ENCODE measurements at places on chromosomes 12 and 14.

GRCh38 chr14:89912667-89913211 is 41.8 kb downstream of the EFCAB11 start:
- no peak for DNase-seq

DNA sequence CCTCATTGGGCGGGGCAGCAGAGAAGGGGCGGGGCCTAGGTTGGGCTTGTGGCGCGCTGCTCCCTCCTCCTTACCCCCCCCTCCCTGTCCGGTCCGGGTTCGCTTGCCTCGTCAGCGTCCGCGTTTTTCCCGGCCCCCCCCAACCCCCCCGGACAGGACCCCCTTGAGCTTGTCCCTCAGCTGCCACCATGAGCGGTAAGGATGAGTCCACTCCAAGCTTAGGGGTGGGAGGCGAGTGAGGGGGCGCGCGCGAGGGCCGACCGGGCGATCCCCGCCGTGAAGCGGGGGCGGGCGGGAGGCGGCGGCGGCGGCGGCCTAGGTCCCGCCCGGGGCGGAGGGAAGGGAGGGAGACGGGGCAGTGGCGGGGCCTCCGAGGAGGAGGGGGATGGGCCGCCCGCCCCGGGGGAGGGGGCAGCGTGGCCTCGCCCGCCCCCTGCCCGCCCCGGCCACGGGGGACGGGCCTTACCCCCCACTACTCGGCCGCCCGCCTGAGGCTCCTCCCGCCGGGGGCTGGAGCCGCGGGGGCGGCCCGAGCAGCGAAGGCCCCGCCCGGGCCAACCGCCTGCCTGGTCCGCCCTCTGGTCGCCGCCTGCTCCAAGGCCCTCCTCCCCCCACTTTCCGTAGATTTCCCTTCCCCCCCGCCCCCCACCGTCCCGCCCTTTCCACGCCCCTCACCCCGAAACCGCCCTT is at the start of gene SP1:
Gene SP1 (plus strand): TSS at position 73 of the 690 bp plus-strand sequence. CDS start 116 bp downstream, at position 189.
- DNase-seq, result peak; percentile 99

DNA sequence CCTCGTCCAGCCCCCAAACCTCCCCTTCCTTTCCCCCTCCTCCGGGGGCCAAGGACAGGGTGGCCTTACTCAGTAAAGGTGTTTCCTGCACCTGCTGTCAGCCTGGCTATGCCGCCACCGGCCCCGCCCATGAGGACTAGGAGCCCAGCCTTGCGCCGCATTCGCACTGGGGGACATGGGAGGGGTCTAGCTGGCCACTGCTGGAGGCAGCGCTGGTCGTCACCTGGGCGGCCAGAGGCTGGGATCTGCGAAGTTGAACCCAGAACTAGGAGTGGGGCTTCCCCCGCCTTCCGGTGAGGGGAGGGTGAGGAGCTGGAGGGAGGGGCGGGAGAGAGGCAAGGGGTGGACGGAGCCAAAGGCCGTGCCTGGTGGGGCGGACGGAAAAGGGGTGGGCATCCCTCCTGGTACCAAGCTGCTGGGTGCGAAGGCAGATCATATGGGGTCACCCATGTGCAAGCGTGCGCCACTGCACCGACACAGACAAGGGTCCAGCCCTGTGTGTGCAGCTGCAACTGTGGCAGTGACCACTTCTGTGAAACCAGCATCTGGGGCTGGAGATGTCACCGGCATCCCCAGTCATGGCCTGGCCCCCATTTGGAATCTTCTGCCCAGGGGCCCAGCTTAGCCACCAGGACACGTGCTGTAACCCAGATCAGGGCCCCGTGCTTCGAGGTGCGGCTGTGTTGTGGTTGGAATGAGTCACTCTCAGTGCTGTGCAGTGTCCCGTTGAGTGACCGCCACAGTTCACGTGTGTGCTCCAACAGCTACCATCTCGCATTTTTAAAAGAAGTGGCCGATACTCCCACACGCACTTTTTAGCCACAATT is 8.5 kb downstream of the AMN start:
- no peak for DNase-seq

DNA sequence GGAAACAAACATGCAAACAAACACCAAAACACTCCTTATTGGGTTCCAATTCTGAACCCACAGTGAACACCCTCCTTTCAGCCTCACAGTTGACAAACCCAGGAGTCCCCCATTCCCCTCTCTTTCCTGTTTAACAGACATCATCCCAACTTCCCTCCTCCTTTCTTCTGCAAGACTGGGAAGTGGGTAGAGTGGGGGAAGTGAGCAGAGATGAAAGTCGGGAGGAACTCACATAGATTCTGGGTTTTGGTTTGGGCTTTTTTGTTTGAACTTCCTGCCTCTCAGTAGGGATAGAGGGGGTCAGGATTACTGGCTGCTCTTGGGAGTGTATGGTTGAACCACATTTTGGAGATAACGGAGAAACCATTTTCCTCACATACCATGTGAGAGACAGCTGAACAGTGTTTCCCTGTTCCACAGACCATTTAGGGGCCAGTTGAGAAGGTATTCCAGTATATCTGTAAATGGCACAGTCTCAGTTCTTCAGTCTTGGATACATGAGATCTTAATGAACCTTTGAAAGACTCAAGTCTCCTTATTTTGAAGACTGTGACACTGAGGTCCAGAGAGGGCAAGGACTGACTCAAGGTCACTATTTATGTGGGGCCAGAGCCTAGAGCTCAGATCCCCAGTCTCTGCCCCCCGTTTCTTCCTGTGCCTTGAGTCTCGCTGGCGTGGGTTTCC is 3.9 kb upstream of the GPR84 start:
- DNase-seq, result no peak

GRCh38 chr12:71626768-71627167 is 36.9 kb downstream of the ZFC3H1 start:
- no peak for DNase-seq

DNA sequence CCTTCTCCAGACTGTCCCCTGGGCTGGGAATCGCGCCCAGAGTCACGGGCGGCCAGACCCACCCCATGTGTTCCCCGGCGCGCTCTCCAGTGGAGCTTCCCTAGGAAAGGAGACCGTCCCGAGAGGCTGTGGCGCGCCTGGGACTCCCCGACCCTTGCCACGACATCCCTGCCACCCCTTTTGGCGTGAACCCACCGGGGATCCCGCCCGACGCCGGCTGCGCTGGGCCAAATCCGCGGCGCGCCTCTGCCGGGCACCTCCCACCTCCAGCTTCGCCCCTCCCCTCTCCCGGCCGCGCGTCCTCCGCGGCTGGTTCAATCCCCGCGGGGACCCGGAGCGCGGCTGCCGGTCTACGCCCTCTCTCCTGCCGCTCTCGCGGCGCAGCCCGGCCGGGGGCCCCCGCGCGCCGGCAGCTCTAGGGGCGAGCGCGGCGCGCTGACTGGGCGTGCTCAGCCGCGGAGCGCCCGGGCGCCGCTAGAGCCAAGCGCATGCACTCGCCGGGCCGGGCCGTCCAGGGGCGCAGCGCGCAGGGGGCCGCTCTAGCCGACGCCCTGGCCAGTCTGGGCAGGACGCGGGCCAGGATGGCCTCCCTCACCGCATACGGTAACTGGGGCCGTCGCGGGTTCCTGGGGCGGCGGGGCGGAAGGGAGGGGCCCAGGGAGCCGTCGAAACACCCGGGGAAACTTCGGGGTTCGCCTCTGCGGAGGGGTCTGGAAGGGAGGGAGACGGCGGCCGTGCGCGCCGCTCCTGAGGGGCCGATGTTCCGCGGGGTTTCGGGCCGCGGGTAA is 77.4 kb upstream of the ANO4 start:
- no peak for DNase-seq

DNA sequence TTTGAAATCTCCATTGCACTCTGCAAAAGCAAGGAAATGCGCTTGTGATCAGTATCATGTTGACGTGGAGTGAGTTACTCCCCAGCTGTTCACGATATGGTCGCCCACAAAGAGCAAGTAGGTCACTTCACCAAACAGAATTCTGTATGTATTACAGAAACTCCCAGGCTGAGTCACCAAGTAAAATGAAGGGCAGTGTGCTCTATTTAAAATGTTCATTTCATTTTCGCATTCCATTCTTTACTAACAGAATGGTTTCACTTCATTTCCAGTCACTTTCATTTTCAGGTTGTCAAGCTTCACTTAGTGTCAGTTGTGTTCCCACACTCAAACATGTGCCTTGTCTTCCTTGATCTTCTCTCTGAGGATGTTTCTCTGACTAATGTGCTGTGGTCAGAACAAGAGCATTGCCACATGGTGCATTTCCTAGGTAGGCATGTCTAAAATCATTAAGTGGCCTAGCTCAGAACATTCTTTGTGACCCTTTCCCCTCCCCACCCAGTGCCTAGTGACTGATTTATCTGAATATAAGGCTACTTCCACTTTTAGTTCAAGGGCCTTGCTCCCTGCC is 391.2 kb downstream of the RAD51B start:
- no peak for DNase-seq

- no peak for DNase-seq
These were observed 127.4 kb downstream of the CRADD start for GRCh38 chr12:93804392-93805179.

DNA sequence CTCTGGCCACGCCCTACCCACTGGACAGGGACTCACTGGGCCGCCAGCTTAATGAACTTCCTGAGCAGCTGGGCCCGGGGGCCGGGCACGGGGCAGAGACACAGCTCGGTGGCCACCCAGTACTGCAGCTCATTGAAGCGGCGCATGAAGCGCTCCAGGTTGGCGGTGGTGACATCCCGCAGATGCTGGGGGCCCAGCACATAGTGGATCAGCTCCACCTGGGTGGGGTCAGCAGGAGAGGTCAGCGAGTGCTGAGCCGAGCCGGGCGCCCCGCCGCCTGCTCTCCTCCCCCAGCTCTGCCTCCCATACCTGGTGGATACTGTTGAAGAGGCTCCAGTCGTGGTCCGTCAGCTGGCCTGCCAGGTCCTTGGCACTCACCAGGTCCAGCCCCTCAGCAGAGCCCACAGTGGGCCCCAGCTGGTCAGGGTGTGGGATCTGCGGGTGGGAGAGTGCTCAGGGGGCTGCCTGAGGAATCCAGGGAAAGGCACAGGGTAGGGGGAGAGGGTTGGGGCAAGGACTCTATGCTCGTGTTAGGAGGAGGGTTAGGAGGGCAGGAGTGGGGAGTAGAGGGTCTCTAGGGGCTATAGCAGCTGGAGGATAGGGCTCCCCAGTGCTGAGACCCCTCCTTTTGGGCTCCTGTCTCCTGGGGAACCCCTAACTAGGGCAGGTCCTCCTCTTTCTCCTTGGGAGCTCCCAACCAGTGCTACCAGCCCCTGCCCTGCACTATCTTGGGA is 15.5 kb upstream of the ENDOU start:
- DNase-seq, result no peak

DNA sequence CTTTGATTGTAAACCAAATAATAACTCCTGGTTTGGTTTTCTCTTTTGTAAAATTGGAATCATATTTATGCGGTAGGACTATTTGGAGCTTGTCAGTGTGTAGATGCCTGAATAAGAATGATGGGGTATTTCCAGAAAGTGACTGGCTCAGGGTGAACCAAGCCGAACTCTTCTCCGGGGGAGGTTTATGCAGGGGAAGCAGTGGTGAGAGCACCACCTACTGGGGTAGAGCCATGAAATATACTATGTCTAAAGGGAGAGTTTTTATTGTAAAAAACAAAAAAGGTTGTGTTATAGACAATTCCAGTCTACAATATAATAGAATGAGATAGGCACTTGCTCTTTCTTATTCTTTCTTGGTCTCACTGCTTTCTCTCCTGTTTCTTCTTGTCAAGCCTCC is 222.9 kb upstream of the SLC16A7 start:
- no peak for DNase-seq

Measured in stimulated activated CD8-positive, alpha-beta memory T cell treated with anti-CD3 and anti-CD28 coated beads, Interleukin-4, amount 100 ng/mL, for 1 hour (primary cell).